Neural crest cell (in vitro differentiated cells): ENCODE measurements at places on chromosomes 3 and 15. TPM values are rescaled to one million over a fixed set of nuclear protein-coding genes. Genes with fewer than 3 reads are reported as not detected.

CFAP92 gene
- 8.7 and 8.8 TPM in 2 replicates for total RNA-seq

QTRT2 gene
- total RNA-seq = 40.2 and 46.5 TPM in 2 replicates

TRAT1 gene
- not detected in 2 replicates for total RNA-seq

HRG gene
- total RNA-seq = not detected in 2 replicates

C3orf70 gene
- total RNA-seq = 15.9 and 16.1 TPM in 2 replicates

CMTM8 gene
- total RNA-seq = 4.4 TPM in 2 replicates

IL16 gene
- total RNA-seq = 0.05 and 0.25 TPM in 2 replicates

IQCH gene
- 2.5 and 2.8 TPM in 2 replicates for total RNA-seq

CHRD gene
- total RNA-seq = 3.2 and 4.0 TPM in 2 replicates

CLEC3B gene
- not detected in 2 replicates for total RNA-seq

EXD1 gene
- total RNA-seq = not detected in 2 replicates

GHSR gene
- total RNA-seq = not detected in 2 replicates
